Vagina (tissue), 2 donors: ENCODE measurements at places on chromosomes 2 and 18. TPM values are rescaled to one million over a fixed set of nuclear protein-coding genes. Genes with fewer than 3 reads are reported as not detected.

TUBB8B gene
- total RNA-seq, result 1.7 TPM

CHRND gene
- not detected for total RNA-seq

FN1 gene
- total RNA-seq, result 292 TPM

POLR1A gene
- 17.2 TPM for total RNA-seq

DYNAP gene
- total RNA-seq, result not detected

TMEM185B gene
- 29.5 TPM for total RNA-seq

NEU4 gene
- total RNA-seq, result not detected

SFTPB gene
- not detected for total RNA-seq

FABP1 gene
- total RNA-seq, result not detected

NT5C1B gene
- not detected for total RNA-seq

MYL1 gene
- not detected for total RNA-seq

DNA sequence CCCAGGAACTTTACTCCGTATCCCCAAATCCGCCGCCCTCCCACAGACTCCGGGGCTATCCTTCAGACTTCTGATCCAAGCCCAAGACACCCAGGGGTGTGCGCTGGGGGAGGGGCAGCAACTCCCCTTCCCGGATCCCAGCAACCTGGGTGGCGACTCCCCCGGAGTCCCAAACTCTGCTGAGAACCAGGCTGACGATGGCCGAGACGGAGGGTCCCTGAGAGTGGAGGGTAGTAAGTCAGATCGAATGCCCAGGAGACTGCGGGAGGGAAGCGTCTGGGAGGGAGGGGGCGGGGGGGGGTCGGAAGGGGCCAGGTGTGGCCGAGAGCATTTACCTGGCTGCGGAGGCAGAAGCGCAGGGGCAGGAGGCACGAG lies 7.0 kb upstream of the TNS1 start:
- no peak for DNase-seq
- H3K27me3 ChIP-seq, result no peaks in the 10 kb centered on the region
- H3K27ac ChIP-seq, result peak overlapping the region; percentile 68

DNA sequence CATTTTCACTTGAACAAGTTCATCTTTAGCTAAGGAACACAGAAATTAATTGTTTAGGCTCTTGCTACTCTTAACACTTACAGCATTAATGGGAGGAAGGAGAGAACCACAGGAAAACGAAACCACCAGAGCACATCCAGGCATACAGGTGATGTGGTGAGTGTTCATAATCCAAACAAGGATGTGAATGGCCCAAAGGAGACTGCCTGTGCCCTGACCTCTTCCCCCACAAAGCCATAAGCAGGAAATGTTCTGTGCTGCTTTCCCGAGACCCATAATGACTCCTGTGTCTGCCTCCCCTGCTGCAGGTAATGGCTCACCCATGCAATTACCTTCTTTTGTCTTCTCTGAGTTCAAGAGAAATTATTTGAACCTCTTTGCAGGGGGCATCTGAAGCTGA lies 295.9 kb upstream of the LINC00305 start:
- no peak overlapping the region for H3K4me3 ChIP-seq
- no peaks in the 10 kb centered on the region for H3K4me1 ChIP-seq
- no peak overlapping the region for H3K27ac ChIP-seq
- no peaks in the 10 kb centered on the region for H3K27me3 ChIP-seq
- no peaks in the 10 kb centered on the region for H3K36me3 ChIP-seq
- DNase-seq, result no peak

GRCh38 chr2:64914247-64914646 lies 75.0 kb upstream of the SLC1A4 start:
- H3K36me3 ChIP-seq, result no peaks in the 10 kb centered on the region
- peak overlapping the region; percentile 45 for H3K27ac ChIP-seq
- no peaks in the 10 kb centered on the region for H3K27me3 ChIP-seq

- no peaks in the 10 kb centered on the region for H3K36me3 ChIP-seq
- H3K4me3 ChIP-seq, result no peak overlapping the region
- H3K4me1 ChIP-seq, result no peaks in the 10 kb centered on the region
Measured at GRCh38 chr2:137298377-137298776, 533.0 kb downstream of the THSD7B start.

- H3K27ac ChIP-seq, result no peak overlapping the region
- DNase-seq, result no peak
- H3K4me1 ChIP-seq, result no peaks in the 10 kb centered on the region
- no peak overlapping the region for H3K4me3 ChIP-seq
- no peaks in the 10 kb centered on the region for H3K27me3 ChIP-seq
Measured at GRCh38 chr2:192155511-192156118, 39.1 kb downstream of the TMEFF2 start.

DNA sequence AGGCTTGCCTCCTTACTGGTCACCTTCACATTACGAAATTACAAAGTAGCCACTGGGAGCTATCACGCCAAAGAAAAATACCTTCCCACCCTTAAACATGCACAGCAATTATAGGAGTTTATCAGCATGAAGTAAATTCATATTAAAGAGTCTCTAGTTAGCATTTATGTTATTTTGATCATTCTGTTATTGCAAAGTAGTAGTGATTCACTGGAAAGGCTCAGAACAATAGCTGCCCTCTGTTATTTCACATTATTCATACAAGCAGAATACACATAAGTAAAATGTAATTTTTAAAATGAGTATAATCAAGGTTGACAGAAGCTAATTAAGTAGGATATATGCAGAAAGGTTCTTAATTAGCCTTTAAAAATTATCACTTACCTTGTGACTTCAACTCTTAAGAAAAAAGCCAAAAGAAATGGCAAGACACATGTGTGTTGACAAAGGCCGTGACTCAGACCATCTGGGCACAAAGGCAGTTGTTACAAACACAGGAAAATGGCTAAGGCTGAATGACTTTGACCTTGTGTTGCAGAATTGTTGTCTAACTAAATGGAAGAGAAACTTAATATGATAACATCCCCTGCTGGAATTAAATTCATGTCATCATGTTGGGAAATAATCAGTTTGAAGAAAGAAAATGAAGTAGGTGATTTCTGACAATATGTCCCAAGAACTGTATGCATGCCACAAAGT lies 108.3 kb downstream of the ARL6IP6 start:
- no peak for DNase-seq
- H3K4me3 ChIP-seq, result no peak overlapping the region
- no peak overlapping the region for H3K27ac ChIP-seq
- H3K27me3 ChIP-seq, result no peaks in the 10 kb centered on the region
- H3K4me1 ChIP-seq, result no peaks in the 10 kb centered on the region

- H3K27me3 ChIP-seq, result no peaks in the 10 kb centered on the region
- H3K4me3 ChIP-seq, result no peak overlapping the region
- H3K27ac ChIP-seq, result peak overlapping the region; percentile 86
- DNase-seq, result no peak
- H3K36me3 ChIP-seq, result no peaks in the 10 kb centered on the region
- peaks cover 65% of the 10 kb centered on the region for H3K4me1 ChIP-seq
Measured at GRCh38 chr2:46870051-46870839, 45.4 kb downstream of the MCFD2 start.

DNA sequence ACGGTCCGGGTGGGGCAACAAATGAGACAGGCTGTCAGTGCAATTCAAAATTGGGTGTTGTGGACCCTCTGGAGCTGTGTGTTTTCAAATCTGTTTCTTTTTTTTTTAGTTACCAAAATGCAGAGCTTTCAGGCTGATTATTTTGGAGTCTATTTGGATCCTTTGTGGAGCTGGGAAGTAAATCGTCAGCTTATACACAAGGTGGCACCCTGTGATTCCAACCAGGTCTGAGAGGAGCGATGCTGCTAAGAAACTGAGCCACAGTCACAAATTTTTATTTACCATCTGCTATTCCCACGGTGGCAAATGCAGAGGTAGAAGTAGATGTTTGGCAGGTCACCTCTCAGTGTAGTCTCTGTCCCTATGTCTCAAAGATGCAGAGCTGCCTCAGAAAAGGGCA lies 3.8 kb upstream of the EPC2 start:
- no peak overlapping the region for H3K4me3 ChIP-seq
- DNase-seq, result no peak
- peaks cover 13% of the 10 kb centered on the region for H3K4me1 ChIP-seq
- no peaks in the 10 kb centered on the region for H3K27me3 ChIP-seq
- no peak overlapping the region for H3K27ac ChIP-seq

GRCh38 chr2:149068996-149069888 lies 30.7 kb downstream of the LYPD6B start:
- no peak overlapping the region for H3K4me3 ChIP-seq
- peaks cover 11% of the 10 kb centered on the region for H3K4me1 ChIP-seq
- H3K27ac ChIP-seq, result no peak overlapping the region
- H3K36me3 ChIP-seq, result no peaks in the 10 kb centered on the region

- no peak overlapping the region for H3K4me3 ChIP-seq
- H3K27me3 ChIP-seq, result no peaks in the 10 kb centered on the region
- peaks cover 4% of the 10 kb centered on the region for H3K4me1 ChIP-seq
- H3K27ac ChIP-seq, result no peak overlapping the region
- no peaks in the 10 kb centered on the region for H3K36me3 ChIP-seq
Measured at GRCh38 chr2:25063876-25064660, 22.2 kb downstream of the EFR3B start.

- no peak overlapping the region for H3K27ac ChIP-seq
- H3K4me3 ChIP-seq, result no peak overlapping the region
Measured at GRCh38 chr2:3486047-3487027, 33.0 kb downstream of the ADI1 start.

- H3K27ac ChIP-seq, result peak overlapping the region; percentile 91
- no peak for DNase-seq
- no peaks in the 10 kb centered on the region for H3K27me3 ChIP-seq
Measured at GRCh38 chr2:102049756-102050443, 58.1 kb downstream of the IL1R2 start.

GRCh38 chr2:37317746-37318145 lies 6.9 kb downstream of the PRKD3 start:
- no peak overlapping the region for H3K27ac ChIP-seq
- H3K4me3 ChIP-seq, result no peak overlapping the region
- peaks cover 42% of the 10 kb centered on the region for H3K4me1 ChIP-seq
- no peak for DNase-seq
- H3K36me3 ChIP-seq, result no peaks in the 10 kb centered on the region

GRCh38 chr2:36137612-36138011 lies 218.0 kb upstream of the CRIM1 start:
- H3K27ac ChIP-seq, result no peak overlapping the region
- no peaks in the 10 kb centered on the region for H3K27me3 ChIP-seq
- no peaks in the 10 kb centered on the region for H3K4me1 ChIP-seq
- H3K4me3 ChIP-seq, result no peak overlapping the region
- DNase-seq, result no peak
- H3K36me3 ChIP-seq, result no peaks in the 10 kb centered on the region

DNA sequence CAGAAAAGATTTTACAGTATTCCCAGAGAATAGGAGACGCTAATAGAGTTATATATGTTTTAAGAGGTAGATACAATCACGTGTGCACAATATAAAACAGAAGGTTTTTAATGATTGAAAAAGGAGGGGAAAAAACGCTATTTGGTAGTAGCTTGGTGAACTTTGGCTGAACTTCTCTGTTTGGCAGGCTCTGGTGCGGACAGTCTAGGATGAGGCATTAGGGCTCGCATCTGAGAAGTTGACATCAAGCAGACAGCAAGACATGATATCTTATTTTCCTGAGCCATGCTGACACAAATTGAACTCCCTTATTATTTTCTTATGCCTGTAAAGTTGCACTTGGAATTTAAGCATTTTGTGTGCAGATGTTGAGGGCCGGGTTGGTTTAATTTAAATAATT lies 176.6 kb downstream of the EN1 start:
- H3K4me3 ChIP-seq, result no peak overlapping the region
- DNase-seq, result no peak
- H3K27ac ChIP-seq, result no peak overlapping the region
- peaks cover 20% of the 10 kb centered on the region for H3K4me1 ChIP-seq
- H3K27me3 ChIP-seq, result no peaks in the 10 kb centered on the region

DNA sequence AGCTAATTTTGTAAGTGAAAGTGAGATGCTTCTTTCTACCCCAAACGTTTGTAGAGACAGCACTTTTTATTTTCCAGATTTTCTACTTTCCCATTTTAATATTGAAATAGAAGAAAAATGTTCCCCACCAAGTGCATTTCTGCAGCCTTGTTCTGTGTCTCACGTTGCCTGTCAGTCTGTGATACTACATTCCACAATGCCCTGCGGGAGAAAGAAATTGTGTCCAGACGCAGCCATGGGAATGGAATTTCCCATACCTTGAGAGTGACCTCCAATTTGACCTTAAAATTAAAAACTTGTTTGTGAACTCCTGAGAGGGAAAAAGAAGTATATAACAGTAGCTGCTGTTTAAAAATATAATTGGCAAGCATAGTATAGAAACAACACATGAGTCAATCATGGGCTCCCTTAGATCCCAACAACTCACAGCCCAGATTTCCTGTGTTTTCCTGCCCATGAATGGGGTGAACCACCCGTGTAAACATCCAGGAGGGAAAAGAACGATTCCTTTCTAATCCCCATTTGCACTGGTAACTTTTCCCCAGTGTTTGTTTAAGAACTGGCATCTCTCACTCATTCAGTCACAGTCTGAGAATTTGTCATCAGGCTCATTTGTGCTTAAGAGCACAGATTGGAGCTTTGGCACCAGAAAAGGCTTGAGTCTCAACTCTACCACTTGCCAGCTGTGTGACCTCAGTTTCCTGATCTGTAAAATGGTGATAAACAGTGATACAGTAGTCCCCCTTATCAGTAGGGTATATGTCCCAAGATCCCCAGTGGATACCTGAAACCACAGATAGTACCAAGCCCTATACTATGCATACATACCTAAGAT lies 166.1 kb upstream of the ZNF521 start:
- no peak for DNase-seq
- H3K4me3 ChIP-seq, result no peak overlapping the region
- no peak overlapping the region for H3K27ac ChIP-seq
- no peaks in the 10 kb centered on the region for H3K36me3 ChIP-seq

DNA sequence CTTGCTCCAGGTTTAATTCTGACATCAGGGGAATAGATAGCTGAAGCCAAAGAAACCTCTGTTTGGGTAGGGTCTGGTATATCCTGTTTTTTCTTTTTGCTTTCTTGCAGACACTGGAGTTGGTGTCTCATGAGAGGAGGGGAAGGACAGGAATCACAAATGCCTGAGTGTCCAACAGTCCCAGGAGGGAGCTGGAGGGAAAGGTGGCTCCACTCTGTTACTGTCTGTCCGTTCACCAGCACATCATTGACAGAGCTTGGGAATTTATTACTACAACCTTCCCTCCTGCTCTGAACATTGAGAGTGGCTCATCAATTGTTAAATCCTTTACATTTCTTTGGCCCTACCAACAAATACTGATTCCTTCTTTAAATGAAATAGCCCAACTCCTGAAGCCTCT lies 152.3 kb upstream of the NOSTRIN start:
- H3K36me3 ChIP-seq, result no peaks in the 10 kb centered on the region
- H3K4me1 ChIP-seq, result peaks cover 7% of the 10 kb centered on the region
- H3K27ac ChIP-seq, result no peak overlapping the region
- H3K27me3 ChIP-seq, result no peaks in the 10 kb centered on the region
- H3K4me3 ChIP-seq, result no peak overlapping the region
- DNase-seq, result no peak

DNA sequence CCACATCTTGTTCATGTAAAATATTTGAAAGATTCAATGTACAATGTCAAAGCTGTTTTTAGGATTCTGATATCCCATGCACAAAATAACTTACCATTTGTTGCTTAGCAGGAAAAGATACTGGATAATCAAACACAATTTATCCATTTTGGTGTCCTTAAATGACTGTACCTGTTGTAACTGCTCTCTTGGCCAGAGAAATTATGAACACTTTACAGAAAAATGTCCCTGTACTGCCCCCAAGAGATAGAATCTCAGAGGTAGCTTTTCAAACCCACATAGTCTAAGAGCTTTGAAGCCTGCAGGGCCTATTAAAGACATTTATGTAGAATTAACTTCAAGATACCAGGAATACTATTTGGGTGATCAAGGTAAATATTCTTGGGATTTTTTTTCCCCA lies 12.2 kb upstream of the ME2 start:
- no peak for DNase-seq
- H3K36me3 ChIP-seq, result no peaks in the 10 kb centered on the region
- H3K27ac ChIP-seq, result no peak overlapping the region
- H3K27me3 ChIP-seq, result no peaks in the 10 kb centered on the region
- no peak overlapping the region for H3K4me3 ChIP-seq
- no peaks in the 10 kb centered on the region for H3K4me1 ChIP-seq
